Activated CD4-positive, alpha-beta T cell treated with anti-CD3 and anti-CD28 coated beads, Interleukin-2, amount 10 ng/mL, durations not matched to agents 7 days and 5 days (primary cell): ENCODE measurements at places on chromosomes 11 and 22. TPM values are rescaled to one million over a fixed set of nuclear protein-coding genes. Genes with fewer than 3 reads are reported as not detected.

PAMR1 gene
- total RNA-seq, result not detected

ASRGL1 gene
- total RNA-seq, result 0.84 TPM

LDHAL6A gene
- total RNA-seq, result 0.15 TPM

FAM111B gene
- total RNA-seq, result 95.8 TPM

C11orf65 gene
- total RNA-seq, result 1.4 TPM

DNA sequence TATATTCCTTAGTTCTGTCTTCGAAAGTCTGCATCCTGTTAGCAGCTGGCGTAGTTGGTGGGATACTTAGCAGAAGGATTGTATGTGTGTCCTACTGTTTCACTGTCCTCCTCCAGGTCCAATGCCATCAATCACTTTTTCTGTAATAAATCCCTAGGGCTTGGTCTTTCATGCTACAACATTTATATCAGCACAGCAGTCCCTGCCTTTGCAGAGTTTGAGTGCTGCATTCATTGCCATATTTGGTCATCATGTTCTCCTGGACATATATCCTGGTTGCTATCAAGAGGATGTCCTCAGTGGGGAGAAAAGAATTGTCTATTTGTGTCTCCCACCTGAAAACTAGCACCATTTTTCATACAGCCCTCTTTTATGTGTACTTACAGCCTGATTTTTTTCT is 67.0 kb downstream of the OR5AK2 start:
- no peak for DNase-seq

DNA sequence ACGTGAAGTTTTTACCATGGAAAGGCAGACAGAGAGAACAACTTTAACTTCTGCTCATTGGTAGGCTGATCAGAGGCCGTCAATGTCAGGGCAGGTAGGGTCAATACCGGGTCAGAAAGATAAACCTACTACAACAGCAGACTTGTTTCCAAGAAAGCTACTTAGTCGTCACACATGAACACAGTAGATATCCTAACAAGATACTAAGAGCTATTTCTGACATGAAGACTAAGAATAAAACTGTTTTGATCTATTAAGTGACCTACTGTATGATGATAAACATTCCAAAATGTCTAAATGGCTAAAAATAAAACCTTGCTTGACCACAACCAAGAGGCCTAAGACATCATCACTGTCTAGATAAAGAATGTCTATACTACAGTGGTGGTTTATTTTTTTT is 231.3 kb downstream of the CADM1 start:
- no peak for DNase-seq

DNA sequence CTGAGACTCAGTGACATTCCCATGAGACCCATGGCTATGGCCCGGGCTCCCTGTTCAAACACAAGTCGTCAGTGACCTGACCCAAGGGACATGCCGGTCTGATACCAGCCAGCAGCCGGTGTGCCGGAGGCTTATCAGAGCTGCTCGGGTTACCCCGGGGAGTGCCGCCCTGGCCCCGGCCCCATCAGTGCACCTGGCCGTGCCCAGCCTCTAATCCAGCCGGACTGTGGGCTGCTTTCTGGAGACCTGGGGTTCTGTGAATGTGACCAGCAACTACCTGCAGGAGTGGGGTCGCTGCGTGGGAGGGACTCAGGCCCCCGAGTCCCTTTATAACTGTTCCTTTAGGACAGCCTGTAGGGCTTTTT is 52.7 kb downstream of the LINC01488 start:
- DNase-seq, result no peak

DNA sequence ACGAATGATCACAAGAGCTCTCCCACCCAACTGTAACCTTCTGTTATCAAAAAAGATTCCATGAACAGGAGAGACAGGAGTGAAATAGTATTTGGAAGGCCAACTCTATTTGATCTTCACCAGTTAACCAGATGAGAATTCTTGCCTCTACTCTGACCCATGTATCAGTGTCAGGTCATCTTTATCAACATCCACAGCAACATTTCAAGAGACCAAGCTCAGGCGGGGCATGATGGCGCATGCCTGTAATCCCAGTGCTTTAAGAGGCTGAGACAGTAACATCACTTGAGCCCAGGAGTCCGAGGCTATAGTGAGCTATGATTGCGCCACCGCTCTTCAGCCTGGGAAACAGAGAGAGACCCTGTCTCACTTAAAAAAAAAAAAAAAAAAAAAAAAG is 62.3 kb downstream of the GAB2 start:
- no peak for DNase-seq

DNA sequence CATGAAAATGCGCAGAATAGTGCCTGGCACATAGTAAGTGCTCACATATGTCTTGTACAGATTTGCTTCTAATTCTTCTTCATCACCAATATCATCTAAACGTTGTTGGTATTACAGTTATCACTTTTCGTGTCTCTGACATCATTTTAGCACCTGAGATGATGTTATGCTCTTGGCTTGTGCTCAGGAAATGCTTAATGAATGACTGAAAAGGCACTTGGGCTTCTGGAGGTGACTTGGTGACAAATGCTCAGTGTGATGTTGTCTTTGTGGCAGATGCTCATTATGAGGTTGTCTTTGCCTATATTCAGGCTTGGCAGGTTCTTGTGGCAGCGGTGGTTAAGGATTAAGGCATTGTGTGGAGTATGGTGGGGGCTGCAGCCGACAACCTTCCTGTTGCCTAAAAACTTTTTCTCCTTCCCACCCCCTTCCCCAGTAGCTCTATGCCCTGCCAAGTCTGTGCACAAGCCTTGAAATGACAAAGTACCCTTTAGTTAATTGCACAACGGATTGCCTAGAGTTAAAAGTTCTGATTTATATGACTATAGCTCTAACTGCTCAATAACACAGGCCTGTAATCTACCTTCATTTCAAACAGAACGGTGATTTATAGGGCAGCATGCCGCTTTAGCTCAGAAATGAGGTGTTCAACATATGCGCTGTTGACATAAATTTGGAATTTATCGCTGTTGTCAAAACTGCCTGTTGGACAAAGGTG is 82.5 kb downstream of the ZBTB16 start:
- no peak for DNase-seq

- no peak for DNase-seq
Measured at GRCh38 chr11:114019046-114019445, 40.5 kb upstream of the ZBTB16 start.

DNA sequence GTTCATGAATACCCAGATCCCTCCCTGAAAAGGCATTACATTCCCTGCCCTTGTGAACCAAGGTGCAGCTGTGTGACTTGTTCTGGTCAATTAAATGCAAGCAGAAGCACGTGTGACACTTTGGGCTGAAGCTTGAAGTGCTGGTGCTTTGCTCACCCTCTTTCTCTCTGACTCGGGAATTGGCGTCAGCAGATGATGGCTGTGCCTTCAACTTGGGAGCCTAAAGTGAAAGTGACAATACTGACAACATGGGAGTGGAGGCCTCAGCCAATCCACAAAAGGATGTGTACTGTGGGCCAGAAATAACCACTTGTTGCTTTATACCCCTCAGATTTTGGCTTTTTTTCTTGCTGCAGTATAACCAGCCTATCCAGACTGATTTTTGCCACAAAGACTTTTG is 148.3 kb upstream of the THY1 start:
- DNase-seq, result no peak

DNA sequence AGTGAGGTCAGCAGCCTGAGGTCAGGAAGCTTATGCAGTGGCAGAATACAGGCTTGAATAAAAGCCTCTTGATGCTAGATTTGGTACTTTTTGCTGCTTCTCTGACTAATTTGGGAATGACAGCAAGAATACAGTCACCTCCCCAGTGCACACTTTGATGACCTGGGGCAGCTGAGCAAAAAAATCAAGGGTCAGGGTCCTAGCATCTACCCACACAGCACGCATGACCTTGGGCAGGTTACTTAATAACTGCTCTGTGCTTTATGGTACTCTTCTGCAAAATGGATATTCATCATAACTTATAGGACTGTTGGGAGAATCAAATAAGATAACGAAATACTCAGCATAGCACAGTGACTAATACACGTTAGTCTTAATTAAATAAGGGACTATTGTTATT is 344.1 kb upstream of the SYN3 start:
- no peak for DNase-seq

DNA sequence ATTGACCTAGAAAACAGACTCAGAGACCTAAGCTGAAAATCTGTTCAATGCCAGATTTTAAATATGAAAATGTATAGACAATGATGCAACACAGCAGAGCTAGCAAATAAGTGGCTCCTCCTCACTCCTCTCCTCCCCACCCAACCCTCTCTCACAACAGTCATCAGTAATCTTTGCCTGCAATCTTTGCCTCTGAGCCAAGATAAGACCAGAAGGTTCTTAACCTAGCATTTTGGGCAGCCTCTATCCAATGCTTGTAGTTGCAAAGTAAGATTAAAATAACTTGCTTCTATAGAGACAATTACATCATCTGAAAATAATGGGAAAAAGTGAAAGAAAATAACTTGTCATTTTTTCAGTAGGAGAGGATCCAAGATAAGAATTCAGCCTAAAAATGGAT is 117.3 kb downstream of the PARVA start:
- no peak for DNase-seq

GRCh38 chr11:69384251-69385143 is 90.5 kb downstream of the MYEOV start:
- no peak for DNase-seq

- no peak for DNase-seq
Measured at GRCh38 chr11:531919-532526, 3.4 kb downstream of the HRAS start.

DNA sequence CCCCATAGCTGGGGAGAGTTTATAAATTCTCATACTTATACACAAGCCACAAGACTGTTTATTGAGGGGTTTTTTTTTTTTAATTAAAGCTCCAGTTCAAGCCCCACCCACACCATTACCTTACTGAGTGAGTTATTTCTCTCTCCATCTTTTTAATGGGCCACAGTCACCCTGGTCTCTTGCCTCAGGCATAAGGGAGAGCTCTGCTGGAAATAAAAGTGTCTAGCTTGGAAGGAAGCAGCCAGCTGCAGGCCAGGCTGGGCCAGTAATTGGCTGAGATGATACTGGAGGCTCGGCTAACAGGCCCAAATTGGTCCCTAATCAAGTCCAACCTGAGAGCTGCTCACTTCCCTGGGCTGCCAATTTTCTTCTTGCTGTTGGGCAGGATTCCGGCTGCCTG is 174.1 kb downstream of the INSC start:
- DNase-seq, result no peak

DNA sequence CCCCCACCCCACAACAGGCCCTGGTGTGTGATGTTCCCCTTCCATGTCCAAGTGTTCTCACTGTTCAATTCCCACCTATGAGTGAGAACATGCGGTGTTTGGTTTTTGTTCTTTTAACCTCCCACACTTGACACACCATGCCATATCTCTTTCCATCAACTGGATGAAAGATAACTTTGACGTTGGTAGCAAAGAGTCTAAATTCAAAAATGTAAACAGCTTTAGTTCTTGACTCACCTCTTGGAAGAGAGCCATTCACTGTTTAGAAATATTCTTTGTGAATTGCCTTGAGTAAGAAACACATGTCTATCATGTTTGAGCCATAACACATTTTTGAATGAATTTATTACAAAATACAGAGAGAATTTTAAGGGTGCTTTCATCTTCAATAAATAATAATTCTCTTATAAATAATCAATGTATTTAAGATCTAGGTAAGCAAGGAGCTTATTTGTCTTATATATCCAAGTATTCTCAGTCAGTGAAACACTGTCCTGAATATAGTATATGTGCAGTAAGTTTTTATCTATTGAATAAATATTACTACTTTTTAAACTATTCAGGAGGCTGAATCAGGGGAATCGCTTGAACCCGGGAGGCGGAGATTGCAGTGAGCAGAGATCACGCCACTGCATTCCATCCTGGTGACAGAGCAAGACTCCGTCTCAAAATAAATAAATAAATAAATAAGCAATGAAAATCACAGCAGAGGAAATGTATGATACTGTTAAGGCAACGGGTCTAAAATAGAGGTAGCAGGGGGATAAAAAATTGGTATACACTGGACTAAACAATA is 6.7 kb downstream of the CARD18 start:
- no peak for DNase-seq

DNA sequence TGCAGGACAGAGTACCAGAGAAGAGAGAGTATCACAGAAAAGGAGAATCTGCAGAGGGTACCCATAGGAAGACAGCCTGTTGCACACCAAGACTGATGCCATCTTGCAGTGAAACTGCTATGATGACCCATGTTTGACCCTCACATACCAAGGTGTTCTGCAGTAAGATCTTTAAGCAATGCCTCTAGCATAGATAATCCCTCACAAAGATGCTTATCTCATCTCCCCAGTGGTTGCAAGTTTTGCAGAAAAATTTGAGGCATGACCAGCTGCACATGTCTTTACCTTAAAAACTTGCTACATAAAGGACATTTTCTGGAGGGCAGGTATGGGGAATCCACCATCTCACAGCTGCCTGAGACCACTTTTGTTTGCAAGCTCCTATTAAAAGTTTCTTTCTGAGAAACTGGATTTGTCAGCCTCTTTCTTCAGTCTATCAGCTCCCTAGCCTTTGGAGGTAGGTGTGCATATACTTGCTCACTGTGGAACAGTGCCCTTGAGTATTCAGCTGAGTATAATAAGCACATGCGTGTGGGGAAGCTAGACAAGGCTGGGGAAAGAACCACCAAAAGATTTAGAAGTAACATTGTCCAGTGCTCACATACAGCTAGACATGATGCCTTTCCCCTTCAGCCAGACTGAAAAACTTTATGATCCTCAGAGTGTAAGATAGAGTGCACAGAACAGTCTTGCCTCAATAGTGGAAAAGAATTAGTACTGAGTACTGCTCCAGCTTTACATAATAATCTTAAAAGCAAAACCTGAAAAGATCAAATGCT is 100.3 kb upstream of the TEAD1 start:
- DNase-seq, result no peak
